Muscle of leg (tissue), 16 donors: ENCODE measurements at places on chromosomes 4 and X. TPM values are rescaled to one million over a fixed set of nuclear protein-coding genes. Genes with fewer than 3 reads are reported as not detected.
A peak's percentile ranks its signal among the peaks of the same experiment; 100 is the strongest.

DNA sequence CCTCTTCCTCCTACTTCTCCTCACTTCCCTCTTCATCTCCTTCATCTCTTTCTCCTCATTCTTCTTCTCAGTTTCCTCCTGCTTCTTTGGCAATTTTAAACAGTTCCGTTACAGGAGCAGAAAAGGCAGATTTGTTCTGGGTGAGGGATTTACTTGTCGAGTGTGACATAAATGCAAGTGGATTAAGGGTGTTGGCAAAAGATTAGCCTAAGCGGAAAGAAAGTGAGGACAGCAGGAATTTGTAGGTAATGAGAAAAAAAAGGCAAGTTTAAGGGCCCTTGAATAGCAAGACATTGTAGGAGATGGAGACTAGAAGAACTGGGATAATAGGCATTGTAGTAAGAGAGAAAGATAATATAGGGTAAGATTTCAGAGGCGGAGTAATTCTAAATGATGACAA is 841.6 kb downstream of the RAPGEF2 start:
- DNase-seq: no peak

DNA sequence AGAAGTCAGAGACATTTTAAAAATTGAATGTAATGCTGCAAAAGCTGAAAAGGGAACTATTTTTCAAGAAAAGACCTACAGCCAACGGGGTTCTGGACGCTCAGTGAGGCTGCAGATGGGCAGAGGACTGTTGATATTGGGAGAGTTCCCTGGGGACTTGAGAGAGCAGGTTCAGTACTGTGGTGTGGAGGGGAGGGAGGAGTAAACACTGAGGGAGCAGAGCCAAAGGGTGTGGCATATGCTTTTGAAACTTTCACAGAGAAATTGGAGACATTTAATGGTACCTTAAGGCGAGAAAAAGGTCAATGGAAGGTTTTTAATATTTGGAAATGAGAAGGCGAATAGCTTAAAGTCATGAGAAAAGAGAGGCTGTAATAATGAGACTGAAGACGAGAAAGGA is 62.2 kb upstream of the GPM6A start:
- DNase-seq: no peak

GPRASP1 gene
- polyA plus RNA-seq: 14.9 TPM

- DNase-seq: peak; percentile 70
These were observed 1.4 kb downstream of the ADGRA3 start for GRCh38 chr4:22514481-22514880.

GRCh38 chr4:110867981-110868720 is 245.3 kb upstream of the PITX2 start:
- no peak for DNase-seq
